ENCODE measurements at places on chromosomes 11 and 22. TPM values are rescaled to one million over a fixed set of nuclear protein-coding genes. Genes with fewer than 3 reads are reported as not detected.
A peak's percentile ranks its signal among the peaks of the same experiment; 100 is the strongest.

DNA sequence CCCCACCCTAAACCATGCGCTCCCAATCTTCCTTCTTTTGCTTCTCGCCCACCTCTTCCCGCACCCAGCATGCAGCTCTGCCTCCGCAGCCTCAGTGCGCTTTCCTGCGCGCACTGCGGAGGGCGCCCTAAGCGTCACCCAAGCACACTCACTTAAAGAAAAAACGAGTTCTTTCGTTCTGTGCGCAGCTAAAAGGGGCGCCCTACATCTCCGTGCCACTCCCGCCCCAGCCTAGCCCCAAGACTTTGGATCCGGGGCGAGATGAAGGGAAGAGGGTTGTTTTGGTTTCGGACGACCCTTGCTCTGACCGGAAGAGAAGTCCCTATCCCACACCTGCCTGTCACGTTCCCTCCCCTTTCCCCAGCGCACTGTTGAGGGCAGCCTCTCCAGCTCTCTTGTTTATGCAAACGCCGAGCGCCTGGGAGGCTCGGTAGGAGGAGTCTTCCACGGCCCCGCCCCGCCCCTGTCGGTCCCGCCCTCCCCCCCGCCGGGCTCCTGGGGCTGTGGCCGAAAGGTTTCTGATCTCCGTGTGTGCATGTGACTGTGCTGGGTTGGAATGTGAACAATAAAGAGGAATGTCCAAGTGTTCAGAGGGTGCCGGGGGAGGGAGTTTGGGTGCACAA is 5.3 kb downstream of the VSIG2 start:
- no peak for DNase-seq

GRCh38 chr22:45205276-45205925 is 35.3 kb downstream of the KIAA0930 start:
- DNase-seq: peak; percentile 9

Gene SELENOH
- 91.7 TPM for total RNA-seq

- DNase-seq: no peak
Observed at GRCh38 chr11:119389611-119390254, 8.2 kb upstream of the USP2 start.

GRCh38 chr11:11416502-11416901 is 63.5 kb upstream of the CSNK2A3 start:
- no peak for DNase-seq

DNA sequence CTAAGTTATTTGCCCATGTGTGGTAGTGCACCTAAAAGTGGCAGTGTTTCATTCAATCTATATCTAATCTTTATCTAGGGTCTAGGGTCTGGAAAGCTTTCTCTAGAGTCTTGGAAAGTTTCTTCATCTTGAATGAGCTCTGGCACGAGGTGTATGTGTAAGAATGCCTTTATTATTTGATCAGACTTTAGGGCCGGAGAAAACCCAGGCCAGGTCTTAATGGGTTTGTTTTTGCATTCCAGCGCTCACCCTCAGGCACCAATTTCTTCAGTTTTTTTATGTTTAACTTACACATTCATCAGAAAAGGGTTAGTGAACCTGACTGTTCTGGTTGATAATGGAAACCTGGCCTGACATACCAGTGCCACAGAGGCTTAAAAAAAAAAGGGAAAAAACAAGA is 68.3 kb upstream of the SLN start:
- no peak for DNase-seq

- no peak for DNase-seq
Observed at GRCh38 chr11:93169950-93170561, 27.7 kb downstream of the SLC36A4 start.

- DNase-seq: no peak
Observed at GRCh38 chr11:78946945-78947902, 372.6 kb upstream of the NARS2 start.

DNA sequence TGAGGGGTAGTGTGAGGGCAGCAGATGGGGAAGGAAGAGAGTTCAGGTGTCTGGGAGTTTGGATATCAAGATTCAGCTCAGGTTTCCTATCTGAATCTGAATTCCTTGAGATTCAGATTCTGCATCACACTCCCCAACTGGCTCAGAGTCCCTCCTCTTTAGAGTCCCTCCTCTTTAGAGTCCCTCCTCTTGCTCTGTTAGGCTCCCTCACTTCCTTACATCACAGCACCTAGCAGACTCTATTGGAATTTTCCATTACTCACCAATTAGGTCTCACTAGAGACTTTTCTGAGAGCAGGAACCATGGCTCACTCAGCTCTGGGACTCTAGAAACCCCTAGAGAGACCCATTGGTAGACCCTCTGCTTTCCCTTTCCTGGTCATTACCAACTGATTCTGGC is 303.4 kb upstream of the SYN3 start:
- DNase-seq: no peak

DNA sequence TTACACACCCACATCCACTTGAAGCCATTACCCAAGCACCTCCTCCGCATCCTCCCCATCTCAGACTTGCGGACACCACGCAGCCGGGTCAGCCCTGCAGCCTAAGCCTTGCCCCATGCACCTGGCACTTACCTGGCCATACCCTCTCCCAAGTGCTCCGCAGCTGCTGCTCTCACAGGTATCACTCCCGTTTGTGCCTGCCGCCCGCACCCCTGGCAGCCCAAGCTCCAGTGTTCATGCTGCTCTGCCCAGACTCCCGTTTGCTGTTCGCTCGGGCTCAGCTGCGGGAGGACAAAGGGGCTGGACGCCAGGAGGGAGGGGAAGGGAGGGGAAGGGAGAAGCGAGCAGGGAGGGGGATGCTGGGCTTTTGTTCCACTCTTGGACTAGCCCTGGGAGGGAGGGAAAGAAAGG is at the start of gene KLHL35:
KLHL35 (minus strand) TSS at position 293 of the 411 bp plus-strand sequence. CDS start 2,574 bp downstream, outside the sequence.
- DNase-seq: no peak

Data from ovary (tissue), 10 donors.